HuH-7 (cell line): ENCODE measurements at places on chromosomes 16 and 17.

- peak; percentile 29 for DNase-seq
Measured at GRCh38 chr16:75733305-75734211, 7.3 kb upstream of the CPHXL start.

DNA sequence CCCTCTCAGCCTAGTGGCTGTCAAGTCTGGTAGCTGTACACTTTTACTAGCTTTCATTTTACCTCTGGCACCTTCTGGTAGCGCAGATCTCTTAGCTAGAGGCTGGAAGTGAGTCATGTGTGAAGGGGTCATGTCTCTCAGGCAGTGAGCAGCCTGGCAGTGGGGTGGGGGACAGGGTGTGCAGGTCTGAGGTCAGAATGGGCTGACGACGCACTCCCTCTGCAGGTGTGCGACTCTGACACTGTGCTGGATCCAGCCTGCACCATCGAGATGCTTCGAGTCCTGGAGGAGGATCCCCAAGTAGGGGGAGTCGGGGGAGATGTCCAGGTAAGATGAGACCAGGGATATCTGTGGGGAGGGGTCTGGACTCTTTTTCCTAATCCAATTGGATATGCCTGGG is 7.8 kb downstream of the HAS3 start:
- DNase-seq = no peak

- no peak for DNase-seq
Measured at GRCh38 chr17:35313875-35314409, 59.5 kb downstream of the SLFN11 start.

GRCh38 chr17:27602721-27603420 is 28.1 kb upstream of the LGALS9 start:
- peak; percentile 92 for DNase-seq

- no peak for DNase-seq
Measured at GRCh38 chr16:30895627-30896260, 670 bp upstream of the CTF1 start.

GRCh38 chr16:82703871-82704768 is 77.4 kb downstream of the CDH13 start:
- no peak for DNase-seq

GRCh38 chr16:69073181-69073702 is 32.2 kb upstream of the HAS3 start:
- no peak for DNase-seq
